Bronchial epithelial cell (primary cell): ENCODE measurements at places on chromosomes 12 and 14. TPM values are rescaled to one million over a fixed set of nuclear protein-coding genes. Genes with fewer than 3 reads are reported as not detected.

DNA sequence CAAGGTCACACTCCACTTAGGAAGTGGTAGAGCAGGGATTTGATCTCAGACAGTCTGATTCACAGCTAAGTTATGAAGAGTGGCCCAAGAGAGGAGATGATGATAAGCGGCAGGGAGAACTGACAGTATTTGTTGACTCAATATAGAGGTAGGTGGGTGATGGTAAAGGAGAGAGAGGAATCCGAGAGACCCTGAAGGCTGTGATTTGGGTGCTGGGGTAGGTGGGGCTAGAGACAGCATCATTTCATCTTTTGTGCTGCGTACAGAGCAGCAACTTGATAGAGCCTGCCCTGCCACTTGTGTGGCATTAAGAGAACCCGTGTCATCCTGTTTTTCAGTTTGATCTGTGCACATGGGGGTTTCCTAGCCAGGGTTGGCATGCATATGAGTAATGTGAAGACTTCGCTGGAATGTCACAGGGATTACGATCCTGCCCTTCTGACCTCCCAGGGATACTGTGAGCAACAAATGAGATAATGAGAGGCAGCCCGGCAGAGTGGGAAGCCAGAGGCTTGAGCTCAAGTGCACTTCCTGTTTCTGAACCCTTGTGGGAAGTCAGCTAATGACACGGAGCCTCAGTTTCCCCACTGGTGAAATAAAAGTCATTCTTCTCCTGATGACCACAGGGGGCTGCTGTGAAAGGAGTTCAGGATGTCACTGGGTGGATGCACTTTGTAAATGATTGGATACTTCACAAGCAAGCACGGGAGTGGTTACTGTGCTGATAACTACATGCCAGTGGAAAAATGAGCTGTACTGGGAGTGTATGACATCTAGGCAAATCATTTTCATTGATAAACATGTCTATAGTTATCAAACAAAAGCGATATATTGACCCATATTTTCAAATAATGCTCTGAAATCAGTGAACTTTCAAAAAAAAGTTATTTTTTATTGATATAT, 59.5 kb upstream of the IGF1 start:
- peak; percentile 40 for DNase-seq

- no peak for DNase-seq
These were observed 27.6 kb upstream of the P2RX4 start for GRCh38 chr12:121182222-121182893.

DNA sequence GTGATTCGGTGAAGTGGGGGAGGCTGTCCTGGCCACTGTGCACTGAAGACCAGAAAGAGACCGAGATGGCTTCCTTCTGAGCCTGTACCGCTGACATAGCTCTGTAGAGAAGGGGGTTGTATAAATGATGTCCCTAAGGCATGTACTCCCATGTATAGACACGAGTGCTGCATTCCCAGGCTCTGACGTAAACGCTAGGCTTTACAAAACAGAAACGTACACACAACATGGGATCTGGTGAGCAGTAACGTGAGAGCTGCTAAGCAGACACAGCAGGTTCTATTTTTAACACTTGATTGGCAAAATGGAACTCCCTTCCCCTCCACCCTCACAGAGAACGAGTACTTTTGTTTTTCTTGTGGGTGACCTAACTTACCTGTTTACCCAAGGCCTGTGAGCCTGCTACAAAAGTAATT, 35.9 kb downstream of the ACADS start:
- peak; percentile 99 for DNase-seq

The SLC7A8 gene
- total RNA-seq, result 1.1 and 9.0 TPM in 2 replicates

The PRR4 gene
- 0.53 TPM in 1 of 2 replicates, not detected in the other for total RNA-seq

DNA sequence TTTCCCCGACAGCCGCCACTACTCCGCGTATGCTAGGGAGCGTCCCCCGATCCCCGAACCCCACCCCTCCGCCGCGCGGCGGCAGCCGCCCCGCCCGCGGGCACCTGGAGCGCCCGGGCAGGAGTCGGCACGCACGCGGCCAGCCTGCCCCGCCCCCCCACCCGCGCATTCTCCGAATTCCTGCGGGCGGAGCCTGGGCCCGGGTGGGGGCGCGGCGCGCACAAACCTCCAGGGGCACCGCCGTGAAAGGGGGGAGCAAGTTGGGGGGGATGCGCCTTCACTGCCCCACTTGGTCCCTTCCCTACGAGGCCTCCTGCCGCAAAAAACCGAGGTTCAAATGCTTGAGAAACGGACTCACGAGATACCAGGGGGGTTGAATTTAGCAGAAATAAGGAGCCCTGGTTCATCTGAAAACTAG, 1.7 kb downstream of the AJUBA start:
- DNase-seq, result no peak

DNA sequence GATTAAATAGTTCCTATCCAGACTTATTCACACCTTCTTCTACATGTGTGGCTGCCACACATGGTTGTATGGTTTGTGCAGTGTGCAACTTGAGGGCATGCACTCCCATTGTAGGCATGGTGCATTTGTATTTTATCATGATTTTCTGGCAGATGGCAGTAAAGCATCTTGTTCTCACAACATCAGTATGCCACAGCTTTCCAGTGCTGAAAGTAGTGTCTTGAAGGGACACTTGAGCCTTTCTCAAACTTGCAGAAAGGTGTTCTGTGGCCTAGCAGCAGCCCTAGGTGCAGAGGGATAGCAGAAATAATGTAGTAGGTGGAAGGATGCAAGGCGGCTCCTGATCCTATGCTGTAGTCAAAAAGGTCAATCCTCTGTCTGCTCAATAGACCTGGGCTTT, 72.9 kb downstream of the LMNTD1 start:
- no peak for DNase-seq

DNA sequence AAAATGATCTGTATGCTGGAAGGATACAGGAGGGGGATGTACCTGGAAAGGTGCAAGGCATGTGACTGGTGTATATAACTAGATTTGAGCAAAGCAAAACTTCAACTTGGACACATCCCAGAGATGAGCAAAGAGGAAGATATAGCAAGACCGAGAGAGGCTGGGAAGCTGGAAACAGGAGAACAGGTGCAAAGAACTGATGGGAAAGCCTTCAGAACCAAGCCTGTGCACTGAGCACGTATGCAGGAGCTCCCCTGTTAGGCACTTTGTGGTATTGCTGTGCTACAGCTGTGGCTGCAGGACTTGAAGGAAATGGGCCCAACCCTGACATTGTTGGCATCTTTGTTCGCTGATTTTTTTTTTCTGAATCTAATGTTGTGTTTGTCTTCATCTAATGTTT, 120.7 kb upstream of the PWP1 start:
- peak; percentile 42 for DNase-seq

DNA sequence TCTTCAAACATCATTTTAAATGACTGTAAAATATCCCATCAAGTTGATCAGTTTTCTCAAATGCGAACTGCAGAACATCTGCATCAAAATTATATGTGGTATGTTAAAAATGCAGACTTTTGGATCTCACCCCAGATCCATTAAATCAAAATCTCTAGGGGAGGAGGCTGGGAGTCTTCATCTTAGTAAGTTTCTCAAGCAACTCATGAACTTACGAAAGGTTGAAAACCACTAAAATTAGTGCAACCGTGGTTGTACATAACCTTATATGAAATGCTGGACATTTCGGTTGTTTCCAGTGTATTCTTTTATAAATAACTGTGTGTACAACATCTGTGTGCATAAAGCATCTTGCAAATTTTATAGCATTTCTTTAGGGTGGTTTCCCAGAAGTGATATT, 39.2 kb downstream of the ZFP36L1 start:
- no peak for DNase-seq

The FOXN3 gene
- total RNA-seq, result 5.8 and 7.8 TPM in 2 replicates

GRCh38 chr12:95759718-95760117, 30.8 kb downstream of the NTN4 start:
- no peak for DNase-seq

- no peak for DNase-seq
These were observed 3.1 kb downstream of the SLC38A1 start for GRCh38 chr12:46265734-46266133.

DNA sequence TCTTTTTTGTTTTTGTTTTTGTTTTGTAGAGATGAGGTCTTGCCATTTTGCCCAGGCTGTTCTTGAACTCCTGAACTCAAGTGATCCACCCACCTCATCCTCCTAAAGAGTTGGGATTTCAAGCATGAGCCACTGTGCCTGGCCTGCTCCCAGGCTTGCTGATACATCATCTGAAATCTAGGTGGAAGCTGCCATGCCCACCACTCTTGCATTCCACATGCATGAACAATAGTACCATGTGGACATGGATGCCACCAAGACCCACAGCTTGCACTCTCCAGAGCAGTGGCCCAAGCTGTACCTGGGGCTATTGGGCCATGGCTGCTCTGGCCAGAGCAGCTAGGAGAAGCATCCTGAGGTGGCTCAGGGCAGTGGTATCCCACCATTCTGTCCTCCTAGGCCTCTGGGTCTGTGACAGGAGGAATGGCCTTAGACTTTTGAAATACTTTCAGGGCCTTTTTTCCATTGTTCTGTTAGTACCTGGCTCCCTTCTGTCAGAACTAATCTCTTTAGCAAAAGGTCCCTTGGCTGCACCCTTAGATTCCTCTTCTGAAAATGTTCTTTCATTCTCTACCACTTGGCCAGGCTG, 13.7 kb downstream of the FLVCR2 start:
- no peak for DNase-seq

The TMEM63C gene
- total RNA-seq, result 0.79 and 4.5 TPM in 2 replicates

The LGR5 gene
- total RNA-seq, result not detected in 2 replicates

The ERH gene
- total RNA-seq, result 91.6 and 242 TPM in 2 replicates

DNA sequence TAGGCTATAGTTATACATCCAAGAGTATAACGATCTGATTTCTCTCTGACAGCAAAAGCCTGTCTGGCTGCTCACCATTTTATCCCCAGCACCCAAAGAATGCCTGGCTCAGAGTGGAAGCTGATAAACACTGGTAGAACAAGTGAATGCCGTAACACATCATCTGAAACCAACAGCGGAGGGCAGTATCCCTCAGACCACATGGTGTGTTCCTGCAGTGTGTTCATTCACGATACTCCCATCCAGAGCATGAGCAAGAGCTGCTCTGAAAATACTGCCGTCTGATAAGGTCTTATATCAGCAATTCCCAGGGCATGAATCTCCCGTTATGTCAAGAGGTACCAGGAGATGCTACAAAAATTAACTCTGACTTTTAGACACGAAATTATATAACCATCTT, 95.9 kb downstream of the TTC7B start:
- no peak for DNase-seq

The CATSPERB gene
- total RNA-seq, result 2.1 and 3.7 TPM in 2 replicates

DNA sequence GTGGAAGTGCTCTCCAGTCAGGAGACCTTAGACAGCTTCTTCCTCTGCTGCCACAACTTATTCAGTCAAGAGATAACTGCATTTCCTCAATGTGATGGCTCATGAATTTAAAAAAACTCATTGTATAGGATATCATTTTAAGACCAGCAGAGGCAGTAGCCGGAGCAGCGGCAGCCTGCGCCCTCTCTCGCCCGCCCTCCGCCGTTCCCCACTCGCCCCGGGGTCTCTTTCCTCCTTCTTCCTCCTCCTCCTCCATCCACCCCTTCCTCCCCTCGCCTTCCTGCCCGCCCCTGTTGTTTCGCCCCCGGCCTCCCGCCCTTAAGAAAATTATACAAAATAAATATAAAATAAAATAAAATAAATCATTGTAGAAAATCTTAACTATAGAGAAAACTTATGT, 687.6 kb downstream of the FLRT2 start:
- no peak for DNase-seq

The TSPAN11 gene
- under 0.01 TPM in 1 of 2 replicates, not detected in the other for total RNA-seq

The DEGS2 gene
- 0.53 and 9.7 TPM in 2 replicates for total RNA-seq

- DNase-seq, result no peak
These were observed 51.1 kb downstream of the SLC38A1 start for GRCh38 chr12:46217541-46218321.

The OVCH1 gene
- total RNA-seq, result 0.26 TPM in 1 of 2 replicates, not detected in the other

The DENND5B gene
- 2.6 and 4.7 TPM in 2 replicates for total RNA-seq

The CMKLR1 gene
- not detected in 2 replicates for total RNA-seq
